ENCODE measurements at places on chromosomes 6 and 20. TPM values are rescaled to one million over a fixed set of nuclear protein-coding genes. Genes with fewer than 3 reads are reported as not detected.

Gene HLA-DOA
- 2.0 TPM for total RNA-seq

Gene HLA-DRA
- 20.1 TPM for total RNA-seq

- no peak overlapping the region for H3K4me3 ChIP-seq
- H3K27me3 ChIP-seq, result no peaks in the 10 kb centered on the region
- H3K36me3 ChIP-seq, result no peaks in the 10 kb centered on the region
- H3K27ac ChIP-seq, result no peak overlapping the region
- DNase-seq, result no peak
Observed at GRCh38 chr6:160919723-160920440, 71.7 kb upstream of the MAP3K4 start.

GRCh38 chr6:66496659-66497058 lies 789.6 kb upstream of the EYS start:
- no peak overlapping the region for H3K4me3 ChIP-seq
- H3K27ac ChIP-seq, result no peak overlapping the region
- H3K27me3 ChIP-seq, result no peaks in the 10 kb centered on the region
- H3K4me1 ChIP-seq, result no peaks in the 10 kb centered on the region
- no peaks in the 10 kb centered on the region for H3K36me3 ChIP-seq

DNA sequence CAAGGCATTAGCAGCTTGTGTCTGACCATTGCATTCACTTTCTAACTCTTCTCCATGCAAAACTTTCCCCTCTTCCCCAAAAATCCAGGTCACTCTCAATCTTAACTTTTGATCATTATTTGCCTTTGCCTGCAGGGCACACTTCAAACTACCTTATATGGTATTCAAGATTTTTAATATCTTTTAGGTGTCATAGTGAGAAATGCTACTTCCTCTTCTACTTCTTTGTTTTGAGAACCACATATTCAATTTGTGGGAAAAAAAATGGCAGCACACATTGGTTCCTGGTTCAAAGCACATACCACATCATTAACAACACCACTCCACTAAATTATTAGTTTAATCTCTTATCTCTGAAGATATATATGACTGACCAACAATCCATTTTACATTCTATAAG lies 1267.0 kb upstream of the CITED2 start:
- H3K4me1 ChIP-seq, result no peaks in the 10 kb centered on the region
- H3K27ac ChIP-seq, result no peak overlapping the region
- no peaks in the 10 kb centered on the region for H3K36me3 ChIP-seq
- no peak for DNase-seq
- H3K4me3 ChIP-seq, result no peak overlapping the region
- no peaks in the 10 kb centered on the region for H3K27me3 ChIP-seq

GRCh38 chr6:53547166-53547810 lies 2.4 kb upstream of the GCLC start:
- H3K36me3 ChIP-seq, result no peaks in the 10 kb centered on the region
- H3K4me3 ChIP-seq, result peak overlapping the region; percentile 59
- H3K27ac ChIP-seq, result peak overlapping the region; percentile 90
- H3K27me3 ChIP-seq, result no peaks in the 10 kb centered on the region
- peak; percentile 44 for DNase-seq
- peaks cover 30% of the 10 kb centered on the region for H3K4me1 ChIP-seq

Gene FABP7
- not detected for total RNA-seq

DNA sequence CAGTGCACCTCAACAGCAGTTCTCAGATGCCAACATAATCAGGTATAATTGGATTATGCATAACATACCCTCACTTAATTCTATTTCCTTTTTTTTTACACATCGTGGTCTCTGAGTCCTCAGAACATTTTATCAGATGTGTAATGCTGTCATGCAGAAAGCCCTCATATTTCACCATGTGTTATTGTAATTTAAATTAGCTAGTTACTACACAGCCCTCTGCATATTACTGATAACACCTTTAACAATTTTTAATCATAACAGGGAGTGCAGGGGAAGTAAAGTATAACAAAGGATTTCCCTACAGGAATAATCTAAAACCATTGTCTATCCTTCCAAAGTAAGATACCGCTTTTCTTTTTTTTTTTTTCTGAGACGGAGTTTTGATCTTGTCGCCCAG lies 91.9 kb upstream of the CCDC28A start:
- H3K36me3 ChIP-seq, result no peaks in the 10 kb centered on the region
- DNase-seq, result no peak

GRCh38 chr6:11044712-11045167 lies 635 bp upstream of the ELOVL2 start:
- no peak overlapping the region for H3K27ac ChIP-seq
- H3K4me1 ChIP-seq, result peaks cover 13% of the 10 kb centered on the region
- H3K36me3 ChIP-seq, result no peaks in the 10 kb centered on the region
- no peak for DNase-seq

GRCh38 chr6:4740032-4740431 lies 36.2 kb upstream of the CDYL start:
- no peak for DNase-seq
- H3K36me3 ChIP-seq, result no peaks in the 10 kb centered on the region
- H3K4me3 ChIP-seq, result no peak overlapping the region
- H3K4me1 ChIP-seq, result peaks cover 4% of the 10 kb centered on the region
- no peak overlapping the region for H3K27ac ChIP-seq

GRCh38 chr6:30970946-30971345 lies 12.6 kb upstream of the MUC21 start:
- no peaks in the 10 kb centered on the region for H3K27me3 ChIP-seq
- H3K4me3 ChIP-seq, result no peak overlapping the region
- H3K36me3 ChIP-seq, result no peaks in the 10 kb centered on the region
- H3K27ac ChIP-seq, result no peak overlapping the region

GRCh38 chr6:33817489-33817888 lies 13.7 kb upstream of the MLN start:
- no peak overlapping the region for H3K4me3 ChIP-seq
- no peaks in the 10 kb centered on the region for H3K27me3 ChIP-seq
- H3K4me1 ChIP-seq, result no peaks in the 10 kb centered on the region
- H3K36me3 ChIP-seq, result no peaks in the 10 kb centered on the region
- H3K27ac ChIP-seq, result no peak overlapping the region

DNA sequence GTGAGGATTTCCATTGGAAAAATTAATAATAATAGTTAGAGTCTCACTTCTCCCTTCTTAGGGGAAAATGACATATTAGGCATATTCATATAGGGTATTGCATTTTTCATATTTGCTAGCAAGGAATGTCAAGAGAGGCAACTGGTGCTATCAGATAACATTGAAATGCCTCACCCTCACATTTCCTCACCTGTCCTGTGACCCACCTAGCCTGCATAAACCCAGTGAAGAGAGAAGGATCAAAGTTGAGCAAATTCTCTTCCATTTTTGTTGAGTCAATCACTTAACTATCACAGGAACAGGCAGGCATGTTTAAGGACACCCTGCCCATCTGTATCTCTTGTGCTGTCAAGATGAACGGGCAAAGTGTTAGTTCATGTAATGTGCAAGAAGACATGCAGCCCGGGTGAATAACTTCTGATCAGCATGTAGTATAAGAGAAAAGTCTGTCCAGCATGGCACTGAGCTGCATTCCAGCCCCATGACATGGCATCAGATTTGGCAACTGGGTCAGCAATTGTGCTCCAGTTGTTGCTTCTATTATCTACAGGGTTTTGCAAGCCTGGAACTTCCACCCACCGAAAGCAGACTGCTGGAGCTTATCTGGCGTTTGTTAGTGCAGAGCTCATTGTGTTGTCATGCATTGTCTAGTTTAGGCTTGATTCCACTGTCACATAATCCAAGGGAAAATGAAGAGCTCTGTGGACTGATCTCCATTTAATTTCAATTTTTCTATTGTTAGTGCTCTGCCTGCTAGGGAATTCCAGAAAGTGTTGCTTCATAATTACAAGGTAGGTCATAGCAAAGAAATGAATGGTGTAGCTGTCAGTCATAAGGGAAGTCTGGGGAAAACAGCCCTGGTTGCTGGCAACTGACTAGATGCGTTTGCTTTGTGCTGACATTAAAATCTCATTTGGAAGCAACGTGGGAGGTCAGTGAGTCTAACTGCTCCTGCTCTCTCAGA lies 138.4 kb upstream of the TNFAIP3 start:
- H3K27me3 ChIP-seq, result no peaks in the 10 kb centered on the region
- no peak for DNase-seq
- H3K27ac ChIP-seq, result peak overlapping the region; percentile 35
- H3K4me1 ChIP-seq, result no peaks in the 10 kb centered on the region

GRCh38 chr6:34096814-34097213 lies 49.1 kb downstream of the GRM4 start:
- no peaks in the 10 kb centered on the region for H3K36me3 ChIP-seq
- DNase-seq, result no peak
- H3K4me3 ChIP-seq, result no peak overlapping the region
- no peak overlapping the region for H3K27ac ChIP-seq

DNA sequence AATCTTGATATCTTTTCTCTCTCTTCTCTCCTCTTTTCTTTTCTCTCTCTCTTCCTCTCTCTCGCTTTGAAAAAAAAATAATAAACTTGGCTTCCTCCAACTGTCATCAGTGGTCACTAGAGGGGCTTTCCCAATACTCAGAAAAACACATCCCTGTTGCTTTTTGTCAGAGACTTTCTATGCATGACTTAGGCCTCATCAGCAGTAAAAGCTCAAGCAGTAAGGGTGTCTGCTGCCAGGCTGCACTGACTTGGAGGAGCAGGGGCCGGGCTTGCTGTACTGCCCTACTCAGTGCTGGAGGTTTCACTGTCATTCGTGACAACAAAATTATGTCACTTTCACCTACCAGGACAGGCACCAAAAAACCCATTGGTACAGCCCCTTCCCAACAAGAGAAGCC lies 272.0 kb downstream of the ADGB start:
- H3K4me1 ChIP-seq, result peaks cover 12% of the 10 kb centered on the region
- no peaks in the 10 kb centered on the region for H3K27me3 ChIP-seq
- no peak overlapping the region for H3K4me3 ChIP-seq
- no peak for DNase-seq
- H3K36me3 ChIP-seq, result no peaks in the 10 kb centered on the region
- H3K27ac ChIP-seq, result no peak overlapping the region

Gene OR2B6
- not detected for total RNA-seq

Gene GSTA3
- total RNA-seq, result not detected

DNA sequence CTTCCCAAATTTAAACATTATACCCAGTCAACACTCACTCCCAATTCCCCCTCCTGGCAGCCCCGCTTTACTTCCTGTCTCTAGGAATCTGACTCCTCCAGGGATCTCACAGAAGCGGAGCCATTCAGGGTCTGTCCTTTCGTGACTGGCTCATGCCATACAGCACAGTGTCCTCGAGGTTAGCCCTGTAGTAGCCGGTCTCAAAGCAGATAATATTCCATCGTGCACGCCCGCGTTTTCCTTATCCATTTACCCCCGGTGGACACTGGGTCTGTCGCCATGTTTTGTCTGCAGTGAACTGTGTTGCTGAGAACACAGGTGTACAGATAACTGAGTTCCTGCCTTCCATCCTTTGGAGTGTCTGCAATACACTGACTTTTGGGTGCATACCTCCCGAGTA lies 95.3 kb downstream of the TTLL2 start:
- no peak overlapping the region for H3K4me3 ChIP-seq
- no peak overlapping the region for H3K27ac ChIP-seq
- no peaks in the 10 kb centered on the region for H3K27me3 ChIP-seq
- H3K36me3 ChIP-seq, result no peaks in the 10 kb centered on the region
- H3K4me1 ChIP-seq, result peaks cover 13% of the 10 kb centered on the region

DNA sequence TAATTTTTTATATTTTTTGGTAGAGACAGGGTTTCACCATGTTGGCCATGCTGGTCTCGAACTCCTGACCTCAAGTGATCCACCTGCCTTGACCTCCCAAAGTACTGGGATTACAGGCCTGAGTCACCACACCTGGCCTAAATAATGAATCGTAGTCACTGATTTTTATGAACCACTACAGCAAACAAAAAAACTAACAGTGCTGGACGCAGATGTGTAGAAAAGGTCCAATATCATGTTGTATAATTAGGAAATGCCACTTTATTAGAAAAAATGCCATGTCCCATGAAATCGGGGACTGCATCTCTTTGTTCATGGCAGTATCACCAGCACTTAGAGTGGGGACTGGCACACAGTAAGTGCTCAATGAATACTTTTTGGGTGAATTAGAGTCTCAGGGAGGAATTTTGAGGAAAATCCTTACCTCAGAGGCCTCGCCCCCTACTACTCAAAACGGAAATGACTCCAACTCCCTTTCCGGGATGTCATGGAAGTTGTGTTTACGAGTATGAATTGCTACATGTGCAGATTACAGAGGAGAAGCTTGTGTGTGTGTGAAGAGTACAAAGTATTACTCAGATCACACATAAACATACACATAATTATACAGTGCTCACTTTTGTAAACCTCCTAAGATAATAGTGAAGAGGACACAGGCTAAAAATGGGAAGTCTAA lies 43.6 kb upstream of the FAM50B start:
- peak overlapping the region; percentile 86 for H3K27ac ChIP-seq
- H3K4me3 ChIP-seq, result no peak overlapping the region
- no peaks in the 10 kb centered on the region for H3K27me3 ChIP-seq
- no peaks in the 10 kb centered on the region for H3K36me3 ChIP-seq

DNA sequence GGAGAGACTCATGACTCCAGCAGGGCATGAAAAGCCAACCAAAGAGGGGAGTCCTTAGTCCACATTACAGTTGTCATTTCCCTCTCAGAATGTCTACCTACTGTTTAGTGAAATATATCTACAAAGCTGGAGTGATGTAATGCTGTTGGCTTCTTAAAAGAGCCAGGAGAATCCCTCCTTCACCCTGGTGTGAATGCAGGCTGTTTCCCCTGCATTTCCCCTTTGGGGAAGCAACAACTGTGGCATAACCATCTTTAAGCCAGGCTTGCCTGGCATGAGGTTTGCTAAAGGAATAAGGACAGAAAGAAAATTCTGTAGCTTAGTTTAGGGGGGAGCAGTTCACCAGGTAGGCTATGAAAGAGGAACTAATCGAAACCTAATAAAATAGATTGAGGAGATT lies 129.5 kb downstream of the CRYBG1 start:
- no peak for DNase-seq
- H3K27ac ChIP-seq, result no peak overlapping the region
- H3K36me3 ChIP-seq, result no peaks in the 10 kb centered on the region
- no peak overlapping the region for H3K4me3 ChIP-seq
- peaks cover 13% of the 10 kb centered on the region for H3K4me1 ChIP-seq

DNA sequence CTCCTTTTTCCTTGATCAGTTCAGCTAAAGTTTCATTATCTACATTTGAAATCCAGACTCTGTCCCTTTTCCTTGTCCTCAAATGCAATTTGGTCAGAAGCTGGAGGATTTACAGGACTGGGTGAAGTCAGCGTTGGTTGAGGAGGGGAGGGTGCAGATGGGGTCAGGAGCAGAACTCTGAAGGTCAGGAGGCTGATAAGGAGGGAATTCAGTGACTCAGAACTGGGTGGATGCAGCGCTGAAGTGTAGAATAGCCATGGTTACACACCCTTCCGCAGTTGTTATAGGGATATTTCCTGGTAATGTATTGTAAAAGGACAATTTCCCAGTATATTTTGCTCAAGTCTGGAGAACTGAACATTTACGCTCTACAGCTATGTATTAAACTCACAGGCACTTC lies 133.1 kb upstream of the FOXA2 start:
- H3K27me3 ChIP-seq, result no peaks in the 10 kb centered on the region
- DNase-seq, result no peak
- no peak overlapping the region for H3K4me3 ChIP-seq
- H3K27ac ChIP-seq, result no peak overlapping the region
- H3K4me1 ChIP-seq, result no peaks in the 10 kb centered on the region
- H3K36me3 ChIP-seq, result no peaks in the 10 kb centered on the region

All from body of pancreas (tissue), 4 donors.